ENCODE measurements at places on chromosomes 1 and 21.
A peak's percentile ranks its signal among the peaks of the same experiment; 100 is the strongest.

DNA sequence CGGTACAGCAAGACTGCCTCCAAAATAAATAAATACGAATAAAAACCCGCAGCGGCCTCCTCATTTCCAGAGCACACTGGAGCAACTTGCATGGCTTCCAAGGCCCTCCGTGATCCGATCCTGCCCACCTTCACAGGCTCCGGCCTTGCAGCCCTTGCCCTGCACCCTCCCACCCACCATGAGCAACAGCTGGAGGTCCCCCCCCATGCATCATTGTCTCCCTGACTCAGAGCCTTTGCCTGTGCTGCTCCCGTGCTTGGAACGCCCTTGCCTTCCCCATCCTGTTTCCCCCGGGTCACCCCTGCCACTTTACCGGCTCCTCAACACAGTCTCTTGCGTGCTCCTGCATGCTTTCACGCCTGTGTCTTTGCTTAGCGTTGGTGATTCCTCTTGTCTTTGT lies 71.0 kb upstream of the ANGPTL1 start:
- DNase-seq, result peak; percentile 19

GRCh38 chr1:201447903-201448871 lies 20.8 kb downstream of the PHLDA3 start:
- peak; percentile 67 for DNase-seq

DNA sequence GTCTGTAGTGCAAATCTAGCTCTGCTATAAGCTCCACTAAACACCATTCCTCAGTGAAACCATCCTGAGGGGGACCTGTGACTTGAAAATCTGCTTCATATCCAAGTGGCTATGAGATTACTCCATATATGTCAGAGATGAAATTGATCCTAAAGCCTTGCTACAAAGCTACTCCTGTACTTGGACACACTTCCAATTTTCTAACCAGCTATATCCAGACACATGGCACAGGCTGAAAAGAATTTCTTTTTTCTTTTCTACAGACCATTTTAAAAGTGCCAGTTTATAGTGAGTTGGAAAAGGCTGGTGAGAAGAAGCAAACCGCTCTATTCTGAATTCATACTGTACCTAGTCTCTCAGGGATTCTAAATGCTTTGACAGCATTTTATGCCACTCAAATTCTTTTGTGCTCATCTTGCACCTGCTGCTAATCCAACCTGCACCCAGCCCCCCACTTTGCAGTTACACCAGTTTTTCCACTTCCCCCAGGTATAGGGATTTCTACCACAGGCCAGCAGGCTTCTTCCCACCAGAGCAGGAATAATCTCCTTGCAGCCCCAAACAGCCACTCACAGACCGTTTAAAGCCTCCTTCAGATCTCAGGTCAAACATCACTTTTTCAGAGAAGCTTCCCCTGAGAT lies 112.5 kb downstream of the RERE start:
- DNase-seq, result no peak

DNA sequence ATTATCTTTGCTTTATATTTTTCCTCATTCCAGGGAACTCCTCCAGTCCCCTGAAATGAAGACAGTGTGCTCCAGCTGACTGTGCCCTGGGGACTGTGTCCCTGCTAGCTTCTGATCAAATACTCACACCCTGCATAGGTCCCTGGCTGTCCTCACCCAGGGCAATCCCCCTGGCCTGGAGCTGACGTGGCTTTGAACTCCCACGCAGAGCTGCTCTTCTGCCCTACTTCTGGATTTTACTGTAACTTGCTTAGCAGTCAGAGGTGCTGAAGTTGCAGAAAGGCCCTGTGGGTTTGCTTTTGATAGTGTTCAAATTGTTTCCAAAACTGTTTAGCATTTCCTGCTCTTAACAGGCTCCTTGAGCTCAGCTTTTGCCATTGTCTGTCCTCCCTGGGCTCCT lies 186.5 kb downstream of the FASLG start:
- DNase-seq, result no peak

GRCh38 chr1:86753700-86754099 lies 49.3 kb downstream of the SH3GLB1 start:
- no peak for DNase-seq

DNA sequence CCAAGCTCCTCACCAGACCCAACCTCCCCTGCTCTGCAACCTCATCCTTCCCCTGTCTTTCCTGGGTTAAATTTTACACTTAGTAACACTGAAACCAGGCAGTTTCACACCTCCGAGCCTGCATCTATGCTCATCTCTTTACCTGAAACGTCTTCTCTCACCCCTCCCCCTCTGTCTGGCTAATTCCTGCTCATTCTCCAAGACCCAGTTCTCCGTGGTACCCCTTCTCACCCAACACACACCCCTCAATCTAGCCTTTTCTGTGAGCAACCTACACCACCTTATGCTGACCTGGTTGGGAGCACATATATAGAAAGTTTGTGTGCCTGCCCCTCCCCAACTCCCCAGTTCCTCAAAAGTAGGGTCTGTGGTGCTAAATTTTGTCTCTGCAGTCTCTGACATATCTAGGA lies 3.7 kb upstream of the KIAA1614 start:
- DNase-seq, result no peak

DNA sequence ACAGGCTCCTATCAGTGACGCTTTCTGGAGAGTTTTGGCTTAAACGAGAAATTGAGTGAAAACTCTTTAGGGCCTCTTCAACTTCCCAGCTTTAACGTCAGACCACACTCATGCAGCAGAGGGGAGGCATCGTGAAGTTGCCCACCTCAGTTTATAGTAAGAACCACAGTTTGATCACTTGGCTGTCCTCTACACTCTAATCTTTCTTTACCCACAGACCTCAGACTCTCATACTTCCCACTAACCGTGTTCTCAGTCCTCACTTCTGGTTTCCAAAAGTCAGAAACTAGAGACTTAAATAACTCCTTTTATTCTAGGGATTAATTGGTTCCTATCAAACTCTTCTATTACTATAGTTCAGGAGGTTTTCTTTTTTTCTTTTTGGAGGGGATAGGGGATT lies 302.2 kb downstream of the NTNG1 start:
- no peak for DNase-seq

Data from fibroblast of skin of right quadriceps (primary cell).